ENCODE measurements at places on chromosomes 4 and X.

DNA sequence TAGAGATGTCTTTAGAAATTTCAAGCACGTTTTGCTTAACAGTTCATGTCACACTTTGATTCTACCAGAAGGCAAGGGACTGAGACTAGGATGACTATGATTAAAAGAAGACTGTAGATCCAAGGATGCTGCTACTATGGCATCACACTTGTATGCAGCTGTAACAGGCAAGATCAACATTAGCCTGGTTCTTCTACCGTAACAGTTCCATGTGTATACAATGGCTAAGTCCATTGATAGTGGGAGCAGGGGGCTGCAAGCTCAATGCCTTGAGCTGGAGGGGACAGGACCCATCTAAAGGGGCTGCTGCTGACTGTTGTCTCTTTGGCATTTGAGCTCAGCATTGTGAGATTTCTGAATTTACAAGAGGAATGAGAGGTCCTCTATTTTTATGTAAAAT is 212.0 kb downstream of the APBB2 start:
- no peak for DNase-seq

GRCh38 chrX:71549986-71550385 is 17.1 kb downstream of the OGT start:
- DNase-seq: no peak

GRCh38 chrX:149628768-149629167 is 2.8 kb downstream of the TMEM185A start:
- DNase-seq: no peak

- DNase-seq: no peak
Measured at GRCh38 chrX:15856636-15857035, 2.0 kb upstream of the AP1S2 start.

DNA sequence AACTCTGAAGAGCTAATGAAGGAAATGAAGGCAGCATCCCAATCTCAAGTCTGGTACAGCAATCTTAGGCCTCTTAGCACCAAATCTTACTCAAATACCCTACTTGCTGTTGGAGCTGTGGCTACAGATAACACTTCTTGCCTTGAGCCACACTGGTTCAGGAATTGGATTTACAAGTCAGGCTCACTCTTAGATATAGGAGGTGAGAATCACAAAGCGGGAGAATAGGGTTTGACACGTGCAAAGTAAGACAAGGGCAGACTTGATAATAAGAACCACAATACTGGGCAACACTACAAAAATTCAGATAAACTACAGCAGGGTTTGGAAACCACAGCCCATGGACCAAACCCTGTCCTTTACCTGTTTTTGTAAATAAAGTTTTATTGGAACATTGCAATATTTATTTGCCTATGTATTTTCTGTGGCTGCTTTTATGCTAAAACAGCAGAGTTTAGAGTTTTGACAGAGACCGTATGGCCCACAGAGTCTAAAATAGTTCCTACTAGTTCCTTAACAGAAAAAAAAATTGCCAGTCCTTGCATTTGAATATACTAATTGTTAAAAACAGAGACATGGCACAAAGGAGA is 9.3 kb upstream of the CUL4B start:
- DNase-seq: no peak

DNA sequence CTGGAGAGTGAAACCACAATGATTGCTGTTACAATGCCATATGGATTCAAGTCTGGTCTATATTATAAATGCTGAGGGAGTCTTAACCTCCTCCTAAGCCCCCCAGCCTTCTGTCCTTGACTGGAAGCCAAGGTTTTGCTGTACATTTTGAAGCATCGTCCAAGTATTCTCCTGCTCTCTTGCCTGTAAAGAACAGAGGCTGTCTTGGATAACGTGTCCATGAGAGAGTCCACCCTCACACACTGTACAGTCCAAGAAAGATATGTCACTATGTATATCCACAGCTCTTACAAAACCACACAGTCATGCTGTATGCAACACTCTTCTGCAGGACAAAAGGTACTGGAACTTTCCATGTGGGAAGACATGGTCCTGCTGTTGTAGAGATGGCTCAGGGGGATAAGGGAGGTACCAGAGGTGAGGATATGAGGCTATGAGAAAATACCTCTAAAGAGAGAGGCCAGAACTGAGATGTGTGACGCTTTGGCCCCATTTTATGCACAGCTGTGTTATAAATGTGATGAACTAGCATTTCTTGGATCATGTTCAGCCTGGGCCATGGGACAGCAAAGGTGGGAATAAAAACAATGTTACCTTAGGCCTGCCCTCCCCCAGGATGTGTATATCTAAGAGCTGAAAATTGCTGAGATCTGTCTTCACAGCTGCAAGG is 678.6 kb downstream of the IQCM start:
- DNase-seq: no peak
